ENCODE measurements at places on chromosomes 11 and 22.

GRCh38 chr11:12248330-12248729 is 129.0 kb upstream of the PARVA start:
- DNase-seq: peak; percentile 95

- DNase-seq: peak; percentile 80
These were observed at the start of gene RASSF10 for GRCh38 chr11:13008625-13009475. Gene RASSF10 (plus strand): TSS chr11:13009316. CDS start chr11:13009577, 261 bp downstream.

DNA sequence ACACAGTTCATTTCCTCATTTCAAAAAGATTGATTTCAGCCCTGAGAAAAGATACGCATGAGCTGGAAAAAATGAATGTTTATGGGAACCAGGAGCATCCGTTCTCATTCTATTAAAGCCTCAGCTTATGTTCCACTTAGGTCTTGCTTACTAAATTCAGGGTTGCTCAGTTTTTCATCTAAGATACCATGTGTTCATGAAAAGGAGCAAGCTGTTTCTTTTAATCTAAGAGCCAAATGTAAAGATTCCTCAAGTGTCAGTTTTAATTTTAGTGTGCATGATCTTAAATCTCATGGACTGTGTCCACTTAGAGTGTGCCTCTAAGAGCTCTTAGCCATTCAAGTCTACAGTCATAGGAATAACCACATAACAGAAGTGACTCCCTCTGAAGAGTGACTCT is 141.5 kb upstream of the ARHGAP42 start:
- DNase-seq: no peak

DNA sequence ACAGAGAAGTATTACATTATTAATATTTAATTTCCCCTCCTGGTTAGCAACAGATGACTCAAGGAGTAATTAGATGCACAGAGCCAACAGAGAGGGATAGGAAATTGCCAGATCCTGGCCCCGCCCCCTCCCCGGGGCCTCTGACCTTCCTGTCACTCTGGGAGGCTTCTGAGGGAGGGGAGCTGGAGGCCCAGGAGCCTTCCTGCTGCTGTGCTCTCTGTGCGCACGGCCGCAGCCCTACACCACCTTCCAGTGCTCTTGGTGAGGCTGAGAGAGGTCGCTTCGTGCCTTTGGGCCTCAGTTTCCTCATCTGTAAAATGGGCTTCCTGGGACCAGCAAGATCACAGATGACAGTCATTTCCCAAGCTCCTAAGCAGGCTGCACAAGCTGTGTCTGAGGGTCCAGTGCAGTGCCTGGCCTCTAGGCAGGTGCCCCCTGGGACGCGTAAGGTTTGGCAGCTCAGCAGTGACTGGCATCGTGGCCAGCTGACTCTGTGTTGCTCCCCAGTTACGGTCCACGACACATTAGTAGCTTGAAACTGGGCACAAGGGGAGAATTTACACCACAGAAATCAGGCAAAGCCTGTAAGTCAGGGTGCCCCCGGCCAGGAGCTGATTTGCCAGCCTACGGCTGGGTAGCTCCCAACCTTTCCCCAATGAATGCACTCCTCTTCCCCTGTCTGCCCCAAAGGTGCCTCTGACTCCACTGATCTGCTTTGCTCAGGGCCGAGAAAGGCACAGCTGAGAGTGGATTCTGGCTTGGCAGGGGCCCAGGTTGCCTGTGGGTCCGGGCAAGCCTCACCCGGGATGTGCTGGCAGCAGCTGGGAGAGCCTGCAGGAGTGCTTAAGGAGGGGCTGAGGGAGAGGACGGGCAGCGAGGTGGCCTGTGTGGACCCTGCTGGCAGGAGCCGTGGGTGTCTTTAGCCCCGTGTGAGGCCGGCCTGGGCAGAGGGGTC is 2.3 kb downstream of the ADORA2A start:
- DNase-seq: peak; percentile 93

GRCh38 chr11:12190511-12190910 is 80.1 kb downstream of the MICAL2 start:
- DNase-seq: no peak

DNA sequence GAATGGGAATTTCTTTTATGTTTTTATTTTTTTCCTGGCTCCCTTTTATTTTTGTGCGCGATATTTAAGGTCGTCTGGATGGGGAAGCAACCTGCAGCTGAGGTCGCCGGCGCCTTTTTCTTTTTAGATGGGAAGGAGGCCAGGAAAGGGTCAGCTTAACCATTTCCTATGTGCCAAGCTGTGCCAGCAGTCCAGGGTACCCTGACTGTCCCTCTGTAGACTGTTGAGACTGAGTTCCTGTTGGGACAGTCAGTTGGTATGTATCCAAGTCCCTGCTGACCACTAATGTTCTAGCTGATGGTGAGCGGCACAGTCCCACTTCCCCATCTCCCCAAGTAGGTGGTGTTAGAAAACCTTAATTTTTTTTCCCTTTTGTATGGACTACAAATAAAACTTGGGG is 10.5 kb downstream of the RBM14 start:
- DNase-seq: no peak

GRCh38 chr11:17145972-17146371 is 61.8 kb downstream of the PIK3C2A start:
- DNase-seq: no peak

GRCh38 chr11:72369743-72370142 is 64.6 kb downstream of the CLPB start:
- no peak for DNase-seq

DNA sequence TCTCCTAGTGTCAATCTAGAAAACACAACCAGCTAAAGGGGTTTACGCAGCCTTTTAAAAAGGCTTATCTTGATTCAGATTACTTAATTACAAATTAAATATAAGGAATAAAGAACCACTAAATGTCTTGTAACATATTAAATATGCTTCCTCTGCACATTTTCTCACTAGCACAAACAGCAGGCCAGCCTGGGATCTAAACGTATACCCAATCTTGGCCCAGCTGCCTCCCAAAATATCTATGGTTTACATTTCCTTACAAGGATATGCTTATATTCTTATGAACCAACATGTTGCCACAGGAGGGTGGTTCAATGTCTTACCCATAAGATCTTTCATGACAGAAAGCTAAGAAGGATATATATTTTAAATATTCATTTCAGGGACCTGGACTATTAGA is 7.7 kb downstream of the LGR4 start:
- DNase-seq: no peak

- DNase-seq: no peak
These were observed 358.4 kb downstream of the BUD13 start for GRCh38 chr11:116414357-116414880.

DNA sequence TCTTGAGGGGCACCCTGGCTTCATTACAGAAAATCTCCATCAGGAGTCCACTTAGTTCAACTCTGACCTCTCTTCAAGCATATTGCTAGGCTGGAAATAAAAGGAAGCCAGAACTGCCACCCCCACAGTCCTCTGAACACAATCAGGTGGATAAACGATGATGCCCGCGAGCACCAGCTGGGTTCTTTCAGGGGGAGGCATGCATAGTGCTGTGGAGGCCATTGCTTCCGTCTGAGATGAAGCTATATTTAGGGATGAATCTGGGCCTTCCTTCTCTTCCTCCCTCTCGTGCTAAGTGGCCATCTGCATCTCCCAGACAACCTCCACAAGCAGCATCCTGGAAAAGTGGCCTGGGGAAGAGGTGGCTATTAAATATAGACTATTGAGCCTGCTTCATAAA is 3.9 kb upstream of the MICAL2 start:
- DNase-seq: no peak

DNA sequence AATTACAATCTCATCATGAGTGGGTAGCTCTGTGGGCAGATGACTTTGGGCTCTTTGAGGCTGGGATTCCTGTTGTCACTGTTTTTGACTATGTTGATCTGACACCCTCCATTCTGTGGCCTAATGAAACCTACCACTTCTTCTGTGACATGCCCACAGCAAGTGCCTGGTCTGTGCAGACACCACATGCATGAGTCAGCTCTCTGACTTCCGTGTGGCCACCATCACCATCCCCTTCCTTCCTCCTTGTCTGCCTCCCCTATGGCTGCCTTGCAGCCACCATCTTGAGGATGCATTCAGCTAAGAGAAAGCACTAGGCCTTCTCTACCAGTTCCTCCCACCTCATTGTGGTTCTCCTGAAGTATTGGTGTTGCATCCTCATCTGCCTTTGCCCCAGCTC is 15.3 kb upstream of the OR10V1 start:
- DNase-seq: no peak

- DNase-seq: no peak
These were observed 1.8 kb upstream of the SLC36A4 start for GRCh38 chr11:93199616-93200015.

DNA sequence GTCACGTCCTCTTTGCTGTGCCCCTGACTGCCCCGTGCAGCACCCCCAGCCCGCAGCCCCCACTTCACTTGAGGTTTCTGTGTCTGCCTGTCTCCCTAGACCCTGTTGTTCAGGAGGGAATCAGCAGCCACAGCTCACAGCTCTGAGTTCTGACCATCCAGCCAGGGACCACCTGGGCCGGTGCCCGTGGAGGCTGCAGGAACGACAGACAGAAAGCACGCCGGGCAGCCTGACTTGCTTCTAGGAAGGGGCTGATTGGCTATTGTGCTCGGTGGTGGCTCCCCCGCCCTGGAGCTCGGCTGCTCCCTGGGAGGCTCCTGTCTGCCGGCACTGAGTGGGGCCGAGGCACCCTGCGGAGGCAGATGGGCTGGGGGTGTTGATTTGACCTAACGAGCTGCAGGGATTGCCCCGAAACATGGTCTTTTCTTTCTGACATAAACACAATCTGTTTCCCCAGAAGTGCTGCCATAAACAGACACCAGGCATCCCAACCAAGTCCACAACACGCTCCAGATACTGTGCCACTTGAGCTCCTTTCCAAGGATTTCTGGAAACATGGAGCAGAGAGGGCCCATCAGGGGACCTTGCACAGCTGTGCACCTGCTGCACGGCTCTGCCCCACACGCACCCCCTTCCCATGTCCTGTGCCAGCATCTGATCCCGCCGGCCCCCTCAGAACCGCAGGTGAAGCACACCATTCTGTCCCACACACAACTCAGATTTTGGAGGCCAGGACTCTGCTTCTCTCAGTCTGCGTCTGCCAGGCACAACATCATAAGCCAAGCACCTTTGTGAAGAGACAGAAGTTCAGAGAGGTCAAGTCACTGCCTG is 855.9 kb downstream of the TBC1D22A start:
- no peak for DNase-seq

- no peak for DNase-seq
These were observed 91.6 kb upstream of the PARVA start for GRCh38 chr11:12285811-12286222.

DNA sequence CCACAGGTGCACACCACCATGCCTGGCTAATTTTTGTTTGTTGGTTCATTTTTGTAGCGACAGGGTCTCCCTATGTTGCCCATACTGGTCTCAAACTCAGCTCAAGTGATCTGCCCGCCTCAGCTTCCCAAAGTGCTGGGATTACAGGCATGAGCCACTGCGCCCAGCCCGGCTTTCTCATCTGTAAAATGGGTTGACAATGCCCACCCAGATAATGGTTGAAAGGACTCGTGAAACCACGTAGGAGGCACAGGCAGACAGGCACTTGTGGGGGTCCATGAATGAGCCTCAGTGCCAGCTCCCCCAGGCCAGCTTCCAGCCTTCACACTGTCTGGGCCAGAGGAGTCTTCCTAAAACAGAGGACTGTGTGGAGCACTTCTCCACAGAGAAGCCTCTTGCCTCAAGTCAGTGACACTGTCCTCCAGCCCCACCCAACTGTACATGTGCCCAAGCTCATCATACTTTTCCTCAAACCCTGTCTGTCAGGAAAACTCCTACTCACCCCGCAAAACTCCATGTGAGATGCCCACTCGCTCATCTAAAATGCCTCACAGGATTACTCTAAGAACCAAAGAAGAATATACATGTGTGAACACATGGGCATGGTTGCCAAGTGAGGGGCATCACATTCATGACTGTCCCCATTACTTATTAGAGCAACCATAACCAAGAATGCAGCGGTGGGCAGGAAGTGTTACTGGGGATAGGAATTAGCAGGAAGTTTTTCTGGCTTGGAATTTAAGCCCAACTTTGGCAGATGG is 32.1 kb upstream of the WNT7B start:
- no peak for DNase-seq

- DNase-seq: no peak
These were observed 3.3 kb downstream of the IL18BP start for GRCh38 chr11:72001834-72002591.

DNA sequence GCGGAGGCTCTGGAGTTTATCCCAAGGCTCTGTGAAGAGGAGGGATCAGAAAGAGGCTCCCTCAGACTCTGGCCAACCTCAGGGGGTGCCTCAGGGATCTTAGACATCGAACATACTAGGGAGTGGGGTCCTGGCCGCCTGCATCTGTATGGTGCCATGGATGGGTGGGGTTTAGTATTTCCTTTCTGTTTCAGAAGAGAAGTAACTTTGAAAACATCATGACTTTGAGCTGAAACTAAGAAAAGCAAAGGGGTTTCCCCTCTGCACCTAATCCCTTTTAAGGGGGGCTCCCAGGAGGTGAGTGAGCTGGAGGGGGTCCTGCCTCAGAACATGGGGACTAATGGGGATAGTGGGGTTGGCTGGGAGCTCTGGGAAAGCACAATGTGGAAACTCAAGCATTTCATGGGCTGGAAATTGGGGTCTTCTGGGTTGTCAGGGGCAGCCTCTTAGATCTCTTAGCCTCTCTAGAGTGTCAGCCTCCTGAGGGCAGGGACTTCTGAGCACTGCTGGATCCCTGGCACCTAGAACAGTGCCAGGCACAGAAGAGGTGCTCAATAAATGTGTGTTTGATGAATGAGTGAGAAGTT is 11.8 kb upstream of the SSTR3 start:
- no peak for DNase-seq

DNA sequence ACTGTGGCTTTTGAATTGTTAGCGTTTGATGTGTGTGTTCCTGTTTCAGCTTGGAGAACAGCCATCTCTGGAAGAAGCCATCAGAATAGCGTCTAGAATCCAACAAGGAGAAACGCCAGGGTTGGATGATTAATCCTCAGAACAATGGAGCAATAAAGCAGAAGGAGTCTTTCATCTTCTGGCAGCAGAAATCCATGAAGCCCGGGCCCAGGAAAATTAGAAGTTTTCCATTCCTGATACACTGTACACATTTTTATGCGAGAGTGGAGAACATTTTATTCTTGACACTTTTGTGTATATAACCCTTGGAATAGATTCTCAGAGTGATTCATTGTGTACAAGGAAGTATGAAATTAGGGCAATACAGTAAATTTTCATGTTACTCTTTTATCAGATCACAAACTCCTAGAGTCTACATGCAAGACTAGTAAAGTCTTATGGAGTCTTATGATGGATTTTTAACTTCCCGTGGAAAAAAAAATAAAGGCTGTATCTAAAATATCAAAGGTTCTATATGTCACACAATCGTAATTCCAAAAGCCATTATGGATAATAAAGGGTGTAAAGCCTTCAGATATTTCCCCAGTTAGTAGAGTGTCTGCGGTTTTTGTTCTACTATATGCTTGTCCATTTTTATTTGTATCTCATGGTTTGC is 45.9 kb upstream of the WEE1 start:
- no peak for DNase-seq

- no peak for DNase-seq
These were observed 59.9 kb upstream of the B3GNT6 start for GRCh38 chr11:76974179-76974891.

GRCh38 chr11:132448334-132448995 is 1078.0 kb downstream of the NTM start:
- DNase-seq: no peak

GRCh38 chr22:30941363-30941740 is 27.2 kb downstream of the MORC2 start:
- no peak for DNase-seq
